ENCODE measurements at places on chromosomes 4 and X. TPM values are rescaled to one million over a fixed set of nuclear protein-coding genes. Genes with fewer than 3 reads are reported as not detected.

RHOXF2B gene
- not detected for total RNA-seq

SLITRK4 gene
- 2.0 TPM for total RNA-seq

MTTP gene
- 12.0 TPM for total RNA-seq

XPNPEP2 gene
- total RNA-seq: 0.32 TPM

ATP10D gene
- 7.9 TPM for total RNA-seq

GAGE12H gene
- not detected for total RNA-seq

- no peaks in the 10 kb centered on the region for H3K27me3 ChIP-seq
- peak overlapping the region; percentile 5 for H3K4me3 ChIP-seq
- DNase-seq: no peak
- H3K27ac ChIP-seq: no peak overlapping the region
- H3K36me3 ChIP-seq: peaks cover 8% of the 10 kb centered on the region
- H3K4me1 ChIP-seq: peaks cover 13% of the 10 kb centered on the region
Measured at GRCh38 chr4:96228463-96228862, 388.6 kb downstream of the PDHA2 start.

- H3K36me3 ChIP-seq: no peaks in the 10 kb centered on the region
- DNase-seq: no peak
- no peaks in the 10 kb centered on the region for H3K4me1 ChIP-seq
- no peak overlapping the region for H3K4me3 ChIP-seq
Measured at GRCh38 chrX:55201930-55202579, 18.1 kb upstream of the PAGE5 start.

GRCh38 chr4:8083086-8083825 lies 75.4 kb downstream of the ABLIM2 start:
- no peaks in the 10 kb centered on the region for H3K36me3 ChIP-seq
- H3K4me1 ChIP-seq: peaks cover 39% of the 10 kb centered on the region
- H3K4me3 ChIP-seq: no peak overlapping the region
- no peak for DNase-seq
- H3K27ac ChIP-seq: no peak overlapping the region
- no peaks in the 10 kb centered on the region for H3K27me3 ChIP-seq

GRCh38 chr4:134276476-134276875 lies 74.9 kb upstream of the PABPC4L start:
- no peaks in the 10 kb centered on the region for H3K36me3 ChIP-seq
- no peaks in the 10 kb centered on the region for H3K4me1 ChIP-seq
- no peak for DNase-seq

DNA sequence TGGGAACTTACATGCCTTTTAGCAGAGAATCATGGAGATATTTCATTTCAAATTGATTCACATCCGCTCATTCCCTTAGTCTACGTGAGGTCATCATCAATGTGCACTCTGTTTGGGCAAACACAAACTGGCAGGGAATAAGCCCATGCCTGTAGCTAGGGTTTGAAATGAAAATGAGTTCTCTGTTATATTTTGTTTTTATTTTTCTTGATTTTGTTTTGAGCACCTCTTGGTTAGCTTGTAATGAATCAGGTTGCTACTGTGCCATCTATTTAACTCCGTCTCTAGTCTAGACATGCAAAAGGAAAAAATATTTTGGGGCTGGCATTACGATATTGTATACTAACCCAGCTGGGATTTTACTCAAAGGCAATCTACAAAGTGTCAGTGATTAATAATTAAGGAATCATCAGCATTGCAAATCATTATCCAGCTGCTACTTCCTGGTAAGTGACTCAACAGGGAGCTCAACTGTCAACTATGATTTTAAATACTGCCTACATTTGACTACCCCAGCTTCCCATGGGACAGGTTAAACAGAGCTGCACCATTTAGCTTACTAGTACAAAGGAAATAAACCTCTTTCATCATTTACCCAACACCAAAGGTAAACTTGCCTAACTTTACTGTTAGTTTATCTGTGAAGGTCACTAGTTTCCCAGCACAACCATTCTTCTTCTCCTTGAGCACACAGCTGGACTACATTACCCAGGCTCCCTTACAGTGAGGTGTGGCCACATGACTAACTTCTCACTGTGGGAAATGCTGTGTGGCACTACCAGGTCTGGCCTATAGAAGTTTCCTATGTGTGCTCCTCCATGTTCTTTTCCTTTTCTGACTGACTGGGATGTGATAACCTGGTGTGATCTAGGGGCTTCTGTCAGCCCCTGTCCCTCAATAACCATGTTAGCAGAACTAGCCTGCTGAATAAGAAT lies 21.2 kb upstream of the TRPC5OS start:
- no peaks in the 10 kb centered on the region for H3K27me3 ChIP-seq
- no peak for DNase-seq
- H3K36me3 ChIP-seq: no peaks in the 10 kb centered on the region
- H3K4me1 ChIP-seq: peaks cover 5% of the 10 kb centered on the region

DNA sequence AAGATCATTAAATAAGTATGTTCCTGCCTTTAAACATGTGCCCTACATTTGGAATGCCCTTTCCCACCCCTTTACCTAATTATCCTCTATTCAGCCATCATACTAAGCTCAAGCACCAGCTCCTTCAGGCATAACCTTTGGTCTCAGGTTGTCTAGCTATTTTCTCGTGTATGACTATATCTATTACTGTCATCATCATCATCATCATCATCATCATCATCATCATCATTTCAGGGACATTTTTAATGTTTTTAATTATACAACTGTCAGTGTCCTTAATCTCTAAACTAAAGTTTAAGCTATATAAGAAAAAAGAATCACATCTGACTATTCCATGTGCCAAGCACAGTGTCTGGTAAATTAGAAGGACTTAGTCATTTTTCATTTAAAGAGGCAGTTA lies 214.6 kb upstream of the CTSO start:
- H3K4me3 ChIP-seq: no peak overlapping the region
- no peaks in the 10 kb centered on the region for H3K36me3 ChIP-seq
- DNase-seq: no peak
- peaks cover 5% of the 10 kb centered on the region for H3K4me1 ChIP-seq
